ENCODE measurements at places on chromosomes 4 and X. TPM values are rescaled to one million over a fixed set of nuclear protein-coding genes. Genes with fewer than 3 reads are reported as not detected.

Gene NAP1L3
- total RNA-seq, result 24.3 TPM

Gene SPANXD
- total RNA-seq, result not detected

Gene DCX
- not detected for total RNA-seq

Gene MGARP
- 1.4 TPM for total RNA-seq

Gene FRAS1
- 25.9 TPM for total RNA-seq

Gene IBSP
- total RNA-seq, result not detected

Gene PWWP3B
- 5.1 TPM for total RNA-seq

Gene LUZP4
- total RNA-seq, result not detected

Gene CXCL6
- total RNA-seq, result not detected

Gene PGAM4
- total RNA-seq, result not detected

Gene TMEM184C
- total RNA-seq, result 64.3 TPM

Gene SLITRK4
- total RNA-seq, result not detected

Gene CAPN6
- total RNA-seq, result 9.9 TPM

Gene PDGFRA
- 0.76 TPM for total RNA-seq

Gene BRS3
- not detected for total RNA-seq

Gene AMELX
- total RNA-seq, result not detected

Gene FAAH2
- 0.11 TPM for total RNA-seq

Gene SYTL4
- total RNA-seq, result 7.1 TPM

Gene LRAT
- 0.39 TPM for total RNA-seq

Gene SSX3
- total RNA-seq, result not detected

Gene RASL11B
- not detected for total RNA-seq

Gene GAGE12E
- total RNA-seq, result not detected

Gene TMPRSS11B
- 1.4 TPM for total RNA-seq

Gene MSX1
- 1.1 TPM for total RNA-seq

Gene WDR17
- total RNA-seq, result under 0.01 TPM

Data from placental epithelial cell (primary cell).